ENCODE measurements at places on chromosomes 12 and 14.

- peaks cover 6% of the 10 kb centered on the region for H3K4me1 ChIP-seq
- H3K27ac ChIP-seq, result no peak overlapping the region
- H3K36me3 ChIP-seq, result peaks cover 91% of the 10 kb centered on the region
- DNase-seq, result no peak
- H3K4me3 ChIP-seq, result no peak overlapping the region
- H3K27me3 ChIP-seq, result no peaks in the 10 kb centered on the region
Observed at GRCh38 chr12:56134897-56135296, 6.8 kb downstream of the ESYT1 start.

DNA sequence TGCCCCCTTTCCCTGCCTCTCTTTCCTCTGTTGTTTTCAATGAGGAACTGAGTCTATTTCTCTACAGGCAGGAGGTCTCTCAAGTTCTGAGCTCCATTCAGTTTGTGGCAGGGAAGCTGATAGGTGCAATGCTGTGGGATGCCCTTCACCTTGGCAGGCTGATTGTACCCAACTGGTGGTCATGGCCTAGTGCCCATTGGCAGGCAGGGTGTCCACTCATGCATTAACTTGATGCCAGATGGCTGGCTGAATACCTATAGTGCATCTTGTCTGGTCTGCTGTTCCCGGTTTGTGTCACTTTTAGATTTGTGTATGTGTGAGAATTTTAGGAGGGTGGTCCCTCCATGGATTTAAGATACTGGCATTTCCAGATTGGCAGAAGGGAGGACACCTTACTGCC, 20.0 kb upstream of the ITGA5 start:
- no peak overlapping the region for H3K4me3 ChIP-seq
- H3K27ac ChIP-seq, result no peak overlapping the region
- no peaks in the 10 kb centered on the region for H3K36me3 ChIP-seq
- no peak for DNase-seq

GRCh38 chr14:62168564-62169155, 406.4 kb downstream of the SNAPC1 start:
- H3K4me1 ChIP-seq, result no peaks in the 10 kb centered on the region
- H3K36me3 ChIP-seq, result no peaks in the 10 kb centered on the region

DNA sequence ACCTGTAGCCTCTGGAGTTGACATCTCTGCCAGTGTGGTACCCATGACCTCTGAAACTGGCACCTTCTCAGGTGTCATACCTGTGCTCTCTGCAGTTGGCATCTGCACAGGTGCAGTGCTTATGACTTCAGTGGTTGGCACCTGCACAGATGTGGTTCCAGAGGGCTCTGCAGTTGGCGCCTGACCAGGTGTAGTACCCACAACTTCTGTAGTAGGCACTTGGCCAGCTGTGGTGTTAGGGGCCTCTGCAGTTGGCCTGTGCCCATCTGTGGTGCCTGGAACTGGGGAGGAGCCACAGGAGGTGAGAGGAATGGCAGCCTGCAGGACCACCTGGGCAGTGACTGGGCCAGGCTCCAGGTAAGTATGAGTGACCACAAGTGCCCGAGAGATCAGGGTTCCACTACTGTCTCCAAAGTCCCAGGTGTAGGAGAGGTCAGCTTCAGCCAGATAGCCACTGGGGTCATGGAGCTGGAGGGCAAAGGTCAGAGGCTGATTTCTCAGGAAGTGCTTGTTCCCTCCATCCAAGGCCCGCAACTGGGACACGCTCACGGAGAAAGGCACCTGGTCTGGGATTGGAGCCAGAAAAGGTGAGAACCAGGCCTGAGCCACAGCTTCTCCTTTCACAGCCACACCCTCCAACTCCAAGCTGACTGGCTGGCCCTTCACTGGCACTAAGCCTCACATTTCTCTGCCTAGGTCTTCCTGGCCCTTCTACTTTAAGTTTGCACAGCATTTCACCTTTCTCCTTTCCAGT, 8.6 kb downstream of the PMEL start:
- no peak for DNase-seq
- no peaks in the 10 kb centered on the region for H3K27me3 ChIP-seq
- peaks cover 3% of the 10 kb centered on the region for H3K4me1 ChIP-seq
- H3K4me3 ChIP-seq, result no peak overlapping the region
- H3K27ac ChIP-seq, result no peak overlapping the region
- peaks cover 21% of the 10 kb centered on the region for H3K36me3 ChIP-seq

- peaks cover 26% of the 10 kb centered on the region for H3K4me1 ChIP-seq
- peak overlapping the region; percentile 88 for H3K4me3 ChIP-seq
- peak overlapping the region; percentile 51 for H3K27ac ChIP-seq
- H3K27me3 ChIP-seq, result no peaks in the 10 kb centered on the region
Observed at GRCh38 chr12:128823216-128823915, 392 bp downstream of the SLC15A4 start.

GRCh38 chr12:130634866-130635265, 81.2 kb downstream of the RIMBP2 start:
- no peaks in the 10 kb centered on the region for H3K4me1 ChIP-seq
- H3K4me3 ChIP-seq, result no peak overlapping the region
- H3K36me3 ChIP-seq, result no peaks in the 10 kb centered on the region
- no peak overlapping the region for H3K27ac ChIP-seq
- H3K27me3 ChIP-seq, result no peaks in the 10 kb centered on the region

Data from mesenchymal stem cell (in vitro differentiated cells and primary cell).